ENCODE measurements at places on chromosomes 5 and 9. TPM values are rescaled to one million over a fixed set of nuclear protein-coding genes. Genes with fewer than 3 reads are reported as not detected.

- no peaks in the 10 kb centered on the region for H3K36me3 ChIP-seq
- H3K4me1 ChIP-seq: no peaks in the 10 kb centered on the region
- H3K27me3 ChIP-seq: no peaks in the 10 kb centered on the region
- no peak overlapping the region for H3K4me3 ChIP-seq
These were observed 33.5 kb upstream of the FST start for GRCh38 chr5:53446908-53447307.

DNA sequence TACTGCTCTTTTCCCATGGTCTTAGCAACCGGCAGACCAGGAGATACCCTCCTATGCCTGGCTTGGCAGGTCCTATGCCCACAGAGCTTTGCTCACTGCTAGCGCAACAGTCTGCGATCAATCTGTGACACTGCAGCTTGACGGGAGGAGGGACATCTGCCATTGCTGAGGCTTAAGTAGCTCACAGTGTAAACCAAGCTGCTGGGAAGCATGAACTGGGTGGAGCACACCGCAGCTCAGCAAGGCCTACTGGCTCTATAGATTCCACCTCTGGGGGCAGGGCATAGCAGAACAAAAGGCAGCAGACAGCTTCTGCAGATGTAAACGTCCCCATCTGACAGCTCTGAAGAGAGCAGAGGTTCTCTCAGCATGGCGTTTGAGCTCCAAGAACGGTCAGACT is 40.4 kb downstream of the MCTP1 start:
- no peaks in the 10 kb centered on the region for H3K36me3 ChIP-seq
- H3K4me1 ChIP-seq: no peaks in the 10 kb centered on the region
- H3K4me3 ChIP-seq: no peak overlapping the region
- DNase-seq: no peak
- H3K27me3 ChIP-seq: no peaks in the 10 kb centered on the region

GRCh38 chr9:110141227-110141793 is 66.6 kb downstream of the C9orf152 start:
- no peak overlapping the region for H3K27ac ChIP-seq
- H3K27me3 ChIP-seq: no peaks in the 10 kb centered on the region
- peaks cover 77% of the 10 kb centered on the region for H3K4me1 ChIP-seq
- H3K4me3 ChIP-seq: no peak overlapping the region

DNA sequence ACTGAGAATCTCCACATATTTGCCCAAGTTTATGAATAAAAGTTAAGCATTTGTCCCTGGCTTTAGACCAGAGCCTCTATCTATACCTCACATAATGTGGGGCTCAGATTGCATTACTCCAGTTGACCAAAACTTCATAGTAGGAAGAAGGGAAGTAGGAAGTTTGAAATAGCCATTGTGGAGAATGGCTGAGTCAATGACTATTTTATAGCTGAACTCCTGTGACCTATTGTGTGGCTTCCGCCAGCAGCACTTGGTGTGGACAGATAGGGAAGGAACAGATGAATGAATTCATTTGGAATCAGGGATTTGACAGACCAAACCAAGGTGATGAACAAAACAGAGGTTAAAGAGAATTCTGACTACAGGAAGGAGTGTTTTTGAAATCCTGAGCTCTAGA is 92.9 kb upstream of the LPAR1 start:
- no peaks in the 10 kb centered on the region for H3K36me3 ChIP-seq
- no peaks in the 10 kb centered on the region for H3K27me3 ChIP-seq
- H3K4me3 ChIP-seq: no peak overlapping the region
- no peak overlapping the region for H3K27ac ChIP-seq
- no peaks in the 10 kb centered on the region for H3K4me1 ChIP-seq
- DNase-seq: no peak

DNA sequence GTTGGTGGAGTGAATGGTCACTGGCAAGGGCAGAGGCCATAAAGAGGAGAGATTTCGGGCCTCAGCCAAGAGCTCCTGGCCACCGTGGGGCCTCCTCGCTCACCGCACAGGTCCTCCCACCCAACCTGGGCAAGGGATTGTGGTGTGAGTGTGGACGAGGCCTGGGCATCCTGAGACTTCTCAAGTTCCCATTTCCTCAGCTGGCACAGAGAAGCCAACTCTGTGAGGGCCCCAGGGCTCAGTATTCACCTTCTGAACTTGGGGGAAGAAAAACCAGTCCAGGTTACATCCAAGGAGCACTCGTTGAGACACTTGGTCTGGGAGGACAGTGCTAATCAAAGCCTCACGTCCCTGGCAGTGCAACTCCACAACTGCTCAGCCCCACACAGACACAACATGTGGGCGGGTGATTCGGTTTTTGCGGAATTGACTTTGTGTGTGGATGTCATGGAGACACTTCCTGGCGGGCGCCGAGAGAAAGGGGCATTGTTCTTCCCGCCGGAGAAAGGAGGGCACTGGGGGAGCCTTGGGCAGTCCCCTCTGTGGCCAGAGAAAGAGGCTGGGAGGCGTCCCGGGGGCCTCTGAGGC is 28.5 kb upstream of the NKD2 start:
- H3K4me1 ChIP-seq: no peaks in the 10 kb centered on the region
- H3K4me3 ChIP-seq: no peak overlapping the region
- peaks cover 9% of the 10 kb centered on the region for H3K27me3 ChIP-seq
- no peaks in the 10 kb centered on the region for H3K36me3 ChIP-seq
- peak; percentile 68 for DNase-seq
- peak overlapping the region; percentile 2 for H3K27ac ChIP-seq

DNA sequence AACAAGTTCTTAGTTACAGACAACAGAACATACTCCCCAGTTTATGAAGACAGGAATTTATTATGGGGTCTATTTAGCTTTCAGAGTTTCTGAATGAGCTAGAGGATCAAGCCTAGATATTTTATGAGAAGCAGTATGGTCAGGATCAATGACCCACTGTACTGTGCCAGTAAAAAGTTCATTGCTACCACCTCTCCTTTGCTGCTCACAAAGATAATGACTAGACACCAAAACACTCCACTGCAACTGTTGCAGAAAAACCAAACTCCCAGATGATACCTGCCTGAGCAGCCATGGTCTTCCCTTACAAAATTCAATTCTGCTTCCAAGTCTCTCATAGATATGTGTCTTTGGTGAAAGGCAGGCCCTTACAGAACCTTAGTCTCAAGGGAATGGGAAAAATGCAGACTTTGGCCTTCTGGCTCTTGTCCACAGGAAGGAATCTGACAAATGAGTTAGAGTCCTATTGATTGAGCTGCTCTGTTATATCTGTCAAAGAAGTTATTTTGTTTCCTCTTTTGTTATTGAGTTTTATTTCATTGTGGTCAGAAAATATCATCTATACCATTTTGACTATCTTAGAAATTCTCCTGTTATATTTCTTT is 74.7 kb upstream of the RASGRF2 start:
- no peaks in the 10 kb centered on the region for H3K27me3 ChIP-seq
- H3K36me3 ChIP-seq: no peaks in the 10 kb centered on the region
- no peaks in the 10 kb centered on the region for H3K4me1 ChIP-seq
- no peak overlapping the region for H3K27ac ChIP-seq

DNA sequence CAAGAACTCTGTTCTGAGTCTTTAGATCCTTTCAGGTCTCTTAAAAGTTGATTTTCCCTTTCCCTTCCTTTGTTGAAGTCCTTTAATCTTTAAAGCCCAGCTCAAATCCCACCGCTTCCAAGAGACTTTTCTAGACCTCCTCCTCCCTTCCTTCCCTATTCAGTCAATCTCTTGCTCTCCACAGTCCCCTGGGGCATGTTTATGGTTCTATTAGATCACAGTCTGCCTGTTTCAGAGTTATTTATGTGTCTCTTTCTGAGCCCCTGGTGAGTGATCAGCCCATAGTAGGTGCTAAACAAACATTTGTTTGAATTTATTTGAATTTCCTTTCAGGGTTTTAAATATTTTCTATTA is 7.2 kb upstream of the ARSI start:
- no peak overlapping the region for H3K27ac ChIP-seq
- no peaks in the 10 kb centered on the region for H3K36me3 ChIP-seq
- peaks cover 3% of the 10 kb centered on the region for H3K27me3 ChIP-seq
- H3K4me3 ChIP-seq: no peak overlapping the region
- H3K4me1 ChIP-seq: no peaks in the 10 kb centered on the region

GRCh38 chr9:136487672-136488071 is 4.8 kb upstream of the SEC16A start:
- no peak overlapping the region for H3K4me3 ChIP-seq
- H3K36me3 ChIP-seq: no peaks in the 10 kb centered on the region
- H3K27me3 ChIP-seq: no peaks in the 10 kb centered on the region

DNA sequence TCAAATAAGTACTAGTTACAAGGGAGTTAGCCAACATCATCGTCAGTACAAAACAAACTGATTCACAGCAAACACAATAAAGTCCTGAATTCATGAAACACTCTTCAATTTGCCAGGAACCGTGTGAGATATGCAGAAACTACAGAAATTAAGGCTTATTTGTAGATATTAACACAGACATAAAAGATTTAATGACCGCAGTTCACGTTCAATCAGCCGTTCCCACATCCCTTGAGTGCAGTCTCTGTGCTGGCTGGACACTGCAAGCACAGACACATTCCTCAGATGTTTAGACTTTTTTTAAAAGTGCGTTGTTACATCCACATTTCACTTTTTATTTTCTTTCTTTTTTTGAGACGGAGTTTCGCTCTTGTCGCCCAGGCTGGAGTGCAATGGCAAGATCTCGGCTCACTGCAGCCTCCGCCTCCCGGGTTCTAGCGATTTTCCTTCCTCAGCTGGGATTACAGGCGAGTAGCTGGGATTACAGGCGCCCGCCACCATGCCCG is 566 bp upstream of the CEP78 start:
- H3K4me3 ChIP-seq: peak overlapping the region; percentile 87
- no peaks in the 10 kb centered on the region for H3K27me3 ChIP-seq
- peak overlapping the region; percentile 65 for H3K27ac ChIP-seq
- H3K4me1 ChIP-seq: no peaks in the 10 kb centered on the region

DNA sequence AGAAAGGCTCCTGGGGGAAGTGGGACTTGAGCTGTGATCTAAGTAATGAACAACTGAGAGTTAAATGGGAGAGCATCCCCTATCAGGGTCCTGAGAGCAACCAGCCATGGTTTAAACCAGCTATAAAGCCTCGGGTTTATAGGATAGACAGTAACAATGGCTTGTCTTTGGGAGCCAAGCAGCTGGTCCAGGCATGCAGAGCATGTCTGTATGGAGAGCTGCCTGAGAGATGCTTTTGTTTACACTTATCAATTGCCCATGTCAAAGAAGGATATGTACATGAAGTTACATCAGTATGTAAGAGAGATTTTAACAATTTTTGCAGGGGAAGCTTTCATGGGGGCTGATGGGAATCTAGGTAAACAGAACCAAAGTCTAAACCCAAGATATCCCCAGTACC is 4.4 kb downstream of the TGFBI start:
- H3K36me3 ChIP-seq: no peaks in the 10 kb centered on the region
- H3K27me3 ChIP-seq: no peaks in the 10 kb centered on the region
- DNase-seq: no peak
- peaks cover 55% of the 10 kb centered on the region for H3K4me1 ChIP-seq
- no peak overlapping the region for H3K27ac ChIP-seq
- no peak overlapping the region for H3K4me3 ChIP-seq

- no peak overlapping the region for H3K4me3 ChIP-seq
- no peaks in the 10 kb centered on the region for H3K4me1 ChIP-seq
- no peak for DNase-seq
These were observed 15.1 kb downstream of the MAPKAP1 start for GRCh38 chr9:125691869-125692268.

The SLC34A3 gene
- total RNA-seq: 0.12 TPM

The ADAMTS12 gene
- 11.6 TPM for total RNA-seq

The SPINK4 gene
- not detected for total RNA-seq

The SMIM33 gene
- not detected for total RNA-seq
